ENCODE measurements at places on chromosomes 1 and 21.

DNA sequence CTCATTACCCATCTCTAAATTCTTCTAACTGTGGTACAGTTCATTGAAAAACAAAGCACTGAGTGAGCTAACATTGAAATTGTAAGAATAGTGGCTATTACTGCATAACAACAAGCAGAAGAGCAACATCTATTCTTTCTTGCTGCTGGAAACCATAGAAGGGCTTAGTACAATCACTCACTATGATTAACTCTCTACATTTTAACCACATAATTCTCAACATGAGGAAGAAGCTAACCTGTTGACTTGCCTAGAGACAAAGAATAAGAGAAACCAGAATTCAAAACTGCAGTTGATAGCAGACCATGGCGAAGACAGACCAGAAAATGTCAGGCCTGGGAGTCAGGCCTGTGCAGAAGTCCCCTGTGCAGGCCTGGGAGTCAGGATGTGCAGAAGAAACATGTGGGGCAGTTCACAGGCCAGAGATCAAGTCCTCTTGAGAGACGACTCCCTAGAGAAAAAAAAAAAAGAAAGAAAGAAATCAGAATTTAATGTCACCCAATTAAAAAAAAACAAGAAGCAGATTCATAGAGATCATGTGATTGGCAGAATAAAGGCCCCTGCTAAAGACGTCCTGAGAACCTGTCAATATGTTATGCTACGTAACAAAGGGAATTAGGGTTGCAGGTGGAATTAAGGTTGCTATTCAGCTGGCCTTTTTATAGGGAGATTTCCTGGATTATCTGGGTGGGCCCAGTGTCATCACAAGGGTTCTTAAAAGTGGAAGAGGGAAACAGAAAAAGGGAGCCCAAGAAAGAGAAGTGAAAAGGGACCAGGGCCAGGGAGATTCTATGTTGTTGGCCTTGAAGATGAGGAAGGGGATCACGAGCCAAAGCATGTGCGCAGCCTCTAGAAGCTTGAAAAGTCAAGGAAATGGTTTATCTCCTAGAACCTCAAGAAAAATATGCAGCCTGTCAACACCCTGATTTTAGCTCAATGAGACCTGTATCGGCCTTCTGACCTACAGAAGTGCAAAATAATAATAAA, 94.9 kb downstream of the MRPL39 start:
- no peak for DNase-seq

- DNase-seq = no peak
These were observed 56.1 kb downstream of the NDUFS5 start for GRCh38 chr1:39082010-39082799.

DNA sequence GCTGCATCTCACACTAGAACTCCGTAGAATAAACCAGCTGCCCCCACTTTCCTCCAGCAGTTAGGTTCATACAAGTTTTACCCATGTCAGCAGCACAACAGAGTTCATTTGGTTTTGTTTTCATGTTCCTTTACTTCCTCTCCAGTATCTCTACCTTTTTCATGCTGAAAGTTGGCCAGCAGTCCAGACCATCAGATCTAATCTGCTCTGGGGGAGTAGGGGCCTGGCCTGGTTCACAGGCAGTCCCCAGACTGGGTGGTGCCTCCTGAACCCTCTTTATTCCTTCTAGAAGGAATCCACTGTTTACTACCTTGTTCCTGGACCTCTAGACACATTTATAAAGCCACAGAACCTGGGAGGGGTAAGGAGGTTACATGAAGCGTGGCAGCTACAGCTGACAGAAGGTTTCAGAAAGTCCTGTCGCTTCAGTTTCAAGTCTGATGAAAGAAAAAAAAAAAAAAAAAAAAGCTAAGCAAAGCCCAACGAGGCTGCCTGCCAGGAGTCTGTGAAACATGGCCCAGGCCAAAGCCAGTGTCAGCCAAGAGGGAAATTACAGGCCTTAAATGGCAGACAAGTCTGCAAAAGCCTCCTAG, 184.6 kb upstream of the JUN start:
- DNase-seq = peak; percentile 66

DNA sequence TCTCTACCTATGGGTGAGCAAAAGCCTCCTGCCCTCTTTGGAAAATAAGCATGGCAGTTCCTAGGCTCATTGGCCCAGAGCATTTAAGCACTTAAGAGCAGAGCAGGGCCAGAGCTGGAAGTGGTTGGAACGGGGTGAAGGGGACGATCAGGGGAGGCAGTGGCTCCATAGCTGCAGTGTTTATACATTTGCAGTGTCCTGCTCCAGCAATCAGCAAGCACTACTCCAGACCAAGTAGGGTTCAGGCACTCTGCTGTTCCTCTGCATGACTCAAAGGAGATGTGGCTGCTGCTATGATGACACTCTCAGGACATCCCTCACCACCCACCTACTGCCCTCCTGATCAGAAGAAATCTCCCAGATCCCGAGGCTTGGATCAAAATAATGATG, 55.0 kb downstream of the TRABD2B start:
- no peak for DNase-seq

- DNase-seq = peak; percentile 40
These were observed 11.4 kb upstream of the KLHL12 start for GRCh38 chr1:202938287-202938925.

GRCh38 chr1:18283601-18284385, 176.2 kb downstream of the IGSF21 start:
- no peak for DNase-seq

Measured in KBM-7 (cell line).